Right renal cortex interstitium (tissue), 3 donors: ENCODE measurements at places on chromosomes 16 and 17.

DNA sequence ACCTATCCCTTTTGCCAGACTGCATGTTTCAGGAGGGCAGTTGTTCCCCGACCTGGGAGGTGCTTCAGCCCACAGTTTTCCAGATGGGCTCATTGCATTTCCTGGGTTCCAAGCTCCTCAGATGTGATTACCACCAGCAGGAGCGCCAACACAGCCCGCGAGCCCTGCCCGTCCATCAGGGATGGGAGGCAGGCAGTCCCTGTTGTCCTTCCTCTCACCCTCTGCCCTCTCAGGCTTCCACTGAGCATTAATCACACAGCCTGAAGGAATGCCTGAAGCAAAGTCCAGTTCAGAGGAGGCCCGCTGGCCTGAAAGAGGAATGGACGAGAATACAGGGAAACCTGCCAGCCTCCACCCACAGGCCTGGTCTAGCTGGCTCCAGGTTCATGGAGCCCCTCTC, 256.3 kb upstream of the SDK2 start:
- DNase-seq: no peak

- no peak for DNase-seq
These were observed 3.0 kb downstream of the SALL1 start for GRCh38 chr16:51147776-51148677.

GRCh38 chr17:80471922-80472321, 4.5 kb downstream of the NPTX1 start:
- DNase-seq: no peak

DNA sequence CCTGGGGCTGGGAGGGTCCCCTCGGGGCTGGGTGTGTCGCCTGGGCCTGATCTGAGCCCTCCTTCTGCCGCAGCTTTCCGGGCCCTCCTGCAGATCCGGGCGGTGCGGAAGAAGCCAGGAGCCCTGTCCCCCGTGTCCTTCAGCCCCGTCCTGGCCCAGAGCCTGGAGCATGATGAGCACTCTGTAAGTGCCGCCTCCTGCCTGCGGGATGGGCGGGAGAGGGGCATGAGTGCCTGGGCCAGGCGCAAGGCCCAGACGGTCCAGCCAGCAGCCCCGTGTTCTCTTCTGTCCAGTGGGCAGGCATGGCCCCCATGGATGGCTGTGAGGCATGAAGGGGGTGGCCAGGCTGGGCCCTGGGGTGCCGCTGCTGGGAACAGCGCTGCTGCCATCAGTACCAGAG, 16.0 kb upstream of the NUDT16L1 start:
- DNase-seq: no peak

DNA sequence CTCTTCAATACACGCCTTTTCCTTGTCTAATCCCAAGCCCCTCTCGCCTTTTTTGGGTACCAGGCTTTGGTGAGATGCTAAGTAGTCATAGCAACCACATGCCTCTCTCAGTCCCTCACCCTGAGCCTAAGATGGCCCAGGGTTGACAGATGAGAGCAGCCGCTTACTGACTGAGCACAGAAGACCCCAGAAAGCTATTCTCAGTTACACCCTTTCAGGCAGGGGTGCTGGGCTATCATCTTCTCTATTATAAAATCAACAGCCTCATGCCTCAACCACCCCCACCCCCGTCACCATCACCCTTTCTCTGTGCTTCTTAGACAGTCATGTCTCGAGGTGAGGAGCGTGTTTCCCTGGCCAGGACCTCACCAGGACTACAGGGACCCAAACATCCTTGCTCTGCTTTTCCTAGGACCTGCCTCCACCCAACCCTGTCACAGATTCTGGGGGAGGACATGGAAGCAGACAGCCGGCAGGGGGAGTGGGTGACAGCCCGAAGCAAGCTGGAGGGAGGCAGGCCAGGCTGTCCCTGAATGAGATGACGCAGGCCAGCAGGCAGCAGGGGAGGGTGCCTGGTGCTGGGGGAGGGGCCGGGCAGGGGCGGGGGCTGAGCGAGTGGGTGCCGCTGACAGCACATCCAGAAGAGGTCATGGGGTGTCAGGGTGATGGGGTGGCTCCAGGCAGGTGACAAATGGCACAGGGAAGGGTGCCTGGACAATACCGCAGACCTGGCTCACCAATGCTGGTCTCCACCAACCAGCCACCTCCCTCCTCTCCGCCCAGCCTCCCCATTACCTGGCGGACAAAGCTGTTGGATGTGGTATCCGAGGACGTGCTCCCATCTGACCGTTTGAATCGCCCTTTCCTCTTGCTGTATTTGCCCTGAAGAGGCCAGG, 3.1 kb downstream of the CACNB1 start:
- DNase-seq: no peak

DNA sequence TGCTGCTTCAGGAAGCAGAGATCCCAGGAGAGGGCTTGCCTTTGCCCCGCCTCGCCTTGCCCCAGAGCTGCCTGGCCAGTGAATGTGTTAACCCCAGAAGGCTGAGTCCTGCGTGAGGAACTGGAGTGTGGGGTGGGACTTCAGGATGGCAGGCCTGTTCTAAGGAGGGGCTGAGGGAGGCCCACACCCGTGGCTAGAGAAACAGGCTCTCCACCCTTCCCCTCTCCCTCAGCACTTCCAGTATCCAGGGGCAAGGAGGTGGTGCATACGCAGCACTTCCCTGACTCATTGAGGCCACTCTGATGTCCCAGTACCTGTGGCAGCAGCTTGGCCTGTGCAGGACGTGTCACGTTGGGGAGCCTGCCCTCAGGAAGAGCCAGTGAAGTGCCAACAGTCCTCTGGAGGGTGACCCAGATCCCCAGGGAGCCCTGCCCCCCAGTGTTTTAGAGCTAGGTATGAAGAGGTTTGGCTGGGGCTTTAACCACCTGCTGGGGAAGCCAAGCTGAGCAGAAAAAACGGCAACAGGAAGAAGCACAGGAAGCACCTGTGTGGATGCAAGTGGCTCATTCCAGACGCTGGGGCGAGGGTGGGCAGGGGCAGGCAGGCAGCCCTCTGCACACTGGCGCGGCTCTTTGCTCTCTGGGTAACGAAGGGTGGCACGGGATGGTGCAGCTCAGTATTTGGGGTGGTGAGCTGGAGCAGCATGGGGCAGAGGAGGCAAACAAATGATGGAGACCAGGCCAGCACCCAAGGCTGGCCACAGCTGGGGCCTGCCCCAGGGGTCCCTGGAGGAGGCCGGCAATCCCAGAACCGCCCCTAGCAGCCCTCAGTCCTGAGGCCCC, 14.7 kb upstream of the CTCF start:
- DNase-seq: no peak

DNA sequence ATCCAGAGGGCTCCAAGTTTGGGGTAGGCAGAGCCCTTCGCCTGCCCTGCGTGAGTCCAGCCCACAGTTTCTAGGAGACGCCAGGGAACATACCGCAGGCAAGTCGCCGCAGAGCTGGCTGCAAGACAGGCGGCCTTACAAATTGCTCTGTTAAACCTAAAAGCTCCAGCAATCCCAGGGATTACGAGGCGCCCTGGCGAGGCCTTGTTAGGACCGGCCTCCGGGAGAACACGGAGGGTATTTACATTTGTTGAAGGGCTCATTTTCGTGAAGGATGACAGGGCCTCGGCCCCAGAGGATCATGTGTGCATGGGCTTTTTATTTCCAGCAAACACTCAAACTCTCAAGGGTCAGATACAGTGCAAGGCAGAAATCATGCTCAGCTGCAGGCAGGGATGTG, 77.6 kb upstream of the FOXF1 start:
- no peak for DNase-seq

DNA sequence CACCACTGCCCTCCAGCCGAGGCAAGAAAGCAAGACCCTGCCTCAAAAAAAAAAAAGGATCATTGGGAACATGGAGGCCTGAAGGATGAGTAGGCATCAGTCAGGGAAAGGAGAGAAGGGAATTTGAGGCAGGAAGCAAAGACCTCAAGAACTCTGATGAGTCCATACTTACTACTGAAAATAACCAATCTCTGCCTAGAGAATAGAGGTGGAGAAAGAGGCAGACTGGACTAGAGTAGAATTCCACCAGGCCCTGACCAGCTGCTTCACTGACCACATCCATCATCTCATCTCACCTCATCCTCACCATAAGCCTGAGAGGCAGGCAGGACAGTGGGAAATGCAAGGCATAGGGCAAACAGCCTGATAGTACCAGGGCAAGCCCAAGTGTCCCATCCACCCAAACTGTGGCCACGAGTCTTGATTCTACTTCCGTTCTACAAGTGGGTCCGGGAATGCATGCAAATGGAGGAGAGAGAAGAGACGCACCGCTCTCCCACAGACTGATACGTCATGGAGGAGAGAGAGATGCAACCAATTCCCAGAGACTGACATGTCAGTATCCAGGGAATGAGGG, 17.1 kb downstream of the ANKRD11 start:
- no peak for DNase-seq

DNA sequence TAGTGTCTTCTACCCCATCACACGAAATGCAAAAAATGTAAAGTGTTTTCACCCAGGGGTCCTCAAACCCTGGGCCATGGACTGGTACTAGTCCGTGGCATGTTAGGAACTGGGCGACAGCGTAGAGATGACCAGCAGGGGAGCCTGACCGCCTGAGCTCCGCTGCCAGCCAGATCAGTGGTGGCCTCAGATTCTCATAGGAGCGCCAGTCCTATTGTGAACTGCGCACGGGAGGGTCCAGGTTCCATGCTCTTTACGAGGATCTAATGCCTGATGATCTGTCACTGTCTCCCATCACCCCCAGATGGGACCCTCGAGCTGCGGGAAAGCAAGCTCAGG, 4.5 kb downstream of the SCARF1 start:
- DNase-seq: no peak
